T-helper 17 cell (primary cell): ENCODE measurements at places on chromosomes 7 and 10.

- no peak for DNase-seq
Measured at GRCh38 chr7:25834050-25834449, 317.9 kb upstream of the NFE2L3 start.

DNA sequence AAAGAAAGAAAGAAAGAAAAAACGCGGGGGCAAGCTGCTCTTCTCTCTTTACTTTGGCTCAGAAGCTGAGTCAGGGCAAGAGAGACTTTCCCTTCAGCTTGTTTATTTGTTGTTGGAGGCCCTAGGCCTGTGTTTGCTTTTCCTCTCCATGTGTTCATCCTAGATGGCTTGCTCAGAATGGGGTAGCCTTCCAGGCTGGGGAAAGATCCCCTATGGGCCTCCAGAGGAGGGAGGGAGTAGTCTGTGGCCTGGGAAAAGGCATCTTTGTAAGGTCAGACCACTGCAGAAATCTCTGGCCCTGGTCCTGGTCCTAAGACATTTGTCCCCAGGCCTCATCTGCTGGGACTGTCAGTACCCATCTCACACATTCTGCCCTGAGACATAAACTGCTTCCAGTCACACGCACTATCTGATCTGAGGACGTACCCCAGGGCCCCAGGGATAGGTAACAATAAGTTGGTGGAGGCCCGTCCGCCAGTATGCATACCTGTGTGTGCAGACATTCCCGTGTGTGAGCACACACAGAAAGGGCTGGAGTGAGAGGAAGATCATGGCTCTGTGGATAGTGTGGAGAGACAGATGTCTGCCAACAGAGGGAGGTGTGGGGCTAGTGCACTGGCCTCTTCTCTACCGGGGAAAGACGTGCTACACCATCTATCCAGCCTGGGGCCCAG lies 4.9 kb upstream of the SCD start:
- DNase-seq: no peak

GRCh38 chr7:95710711-95711110 lies 61.6 kb upstream of the DYNC1I1 start:
- no peak for DNase-seq

DNA sequence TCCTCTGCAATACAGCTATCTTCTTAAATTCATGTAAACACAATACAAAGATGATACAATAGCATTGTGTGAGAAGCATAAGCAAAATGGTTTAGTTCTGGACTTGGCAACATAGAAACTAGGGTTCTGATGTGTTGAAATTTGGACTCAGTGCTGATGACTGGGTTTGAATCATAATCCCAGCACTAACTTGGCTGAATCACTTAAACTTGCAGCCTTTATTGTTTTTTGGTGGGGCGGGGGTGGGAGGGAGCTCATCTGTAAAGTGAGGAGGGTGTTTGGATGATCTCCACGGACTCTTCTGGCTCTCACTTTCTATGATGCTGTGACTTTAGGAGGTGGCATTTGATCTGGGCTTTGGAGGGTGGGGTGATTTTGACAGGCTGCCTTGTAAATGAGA lies 158.2 kb downstream of the WNT2 start:
- DNase-seq: no peak

- no peak for DNase-seq
Measured at GRCh38 chr7:5541087-5541992, 117.7 kb upstream of the TNRC18 start.

GRCh38 chr7:29109899-29110298 lies 36.4 kb downstream of the CPVL start:
- no peak for DNase-seq

GRCh38 chr7:54326592-54327167 lies 215.5 kb upstream of the VSTM2A start:
- no peak for DNase-seq
